ENCODE measurements at places on chromosomes 13 and 19.

GRCh38 chr19:15225760-15226159, 6.5 kb downstream of the EPHX3 start:
- DNase-seq = no peak

DNA sequence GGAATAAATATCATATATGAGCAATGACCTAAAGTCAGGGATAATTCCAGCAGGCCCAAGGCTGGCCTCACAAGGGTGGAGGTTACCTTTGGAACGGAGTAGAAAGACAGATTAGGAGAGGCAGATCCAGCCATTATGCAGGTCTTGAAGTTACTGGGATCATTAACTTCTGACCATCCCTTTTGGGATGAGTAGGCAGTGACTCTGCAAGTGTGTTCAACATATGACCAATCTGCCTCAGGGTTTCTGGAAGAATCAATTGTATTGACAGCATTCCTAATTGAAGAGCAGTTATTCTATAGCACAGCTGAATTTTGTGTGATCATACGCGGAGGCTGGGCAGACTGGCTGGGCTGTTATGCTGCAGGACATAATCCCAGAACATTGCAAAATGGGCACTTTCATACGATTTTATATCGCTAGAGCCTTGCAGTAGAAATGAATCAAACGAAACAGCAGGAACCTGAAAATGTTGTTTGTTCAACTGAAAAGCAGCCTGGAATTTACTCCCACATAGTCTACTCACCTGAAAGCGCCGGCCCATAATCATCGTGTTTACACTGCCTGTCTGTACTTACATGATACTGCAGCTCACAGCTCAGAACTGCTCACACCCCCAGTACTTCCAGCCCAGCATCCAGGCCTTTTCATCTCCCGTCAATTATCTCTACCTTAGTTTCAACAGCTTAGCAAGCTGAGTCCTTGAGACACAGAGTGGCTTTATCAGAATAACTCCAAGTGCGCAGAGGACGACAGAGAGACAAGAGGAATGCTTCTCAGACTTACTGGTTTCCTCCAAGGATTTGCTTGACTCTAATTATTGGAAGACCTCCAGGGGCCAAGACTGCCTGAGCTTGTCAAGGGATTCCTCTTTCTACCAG, 556.1 kb downstream of the EFNB2 start:
- no peak for DNase-seq

DNA sequence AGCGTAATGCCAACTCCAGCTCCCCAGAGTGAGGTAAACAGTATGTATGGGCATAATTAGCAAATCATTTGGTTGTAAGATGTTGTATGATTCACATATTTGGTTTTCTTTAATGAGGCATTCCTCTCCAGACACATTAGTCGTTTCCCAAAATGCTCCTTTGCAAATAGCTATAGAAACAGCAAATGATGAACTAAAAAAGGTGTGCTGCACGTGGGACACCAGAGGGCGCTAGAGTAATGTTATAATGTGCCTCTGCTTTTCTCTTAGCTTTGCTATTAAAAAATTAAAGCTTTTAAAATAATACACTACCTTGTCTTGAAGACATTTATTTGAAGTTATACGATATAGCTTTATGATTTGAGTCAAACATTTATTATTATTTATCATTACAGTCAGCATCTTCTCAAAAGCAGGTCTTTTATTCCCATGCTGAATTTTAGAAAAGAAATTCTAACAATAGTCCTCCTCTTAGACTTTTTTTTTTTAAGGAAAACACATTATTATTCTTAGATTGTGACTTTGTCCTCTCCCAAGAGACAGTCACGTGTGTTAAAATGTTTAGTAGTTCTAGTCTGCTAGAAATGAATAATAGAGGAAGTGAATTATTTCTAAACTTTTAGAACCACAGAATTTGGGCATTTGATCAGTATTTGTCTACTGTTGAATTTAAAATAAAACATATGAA, 121.6 kb upstream of the FRY start:
- DNase-seq = no peak

DNA sequence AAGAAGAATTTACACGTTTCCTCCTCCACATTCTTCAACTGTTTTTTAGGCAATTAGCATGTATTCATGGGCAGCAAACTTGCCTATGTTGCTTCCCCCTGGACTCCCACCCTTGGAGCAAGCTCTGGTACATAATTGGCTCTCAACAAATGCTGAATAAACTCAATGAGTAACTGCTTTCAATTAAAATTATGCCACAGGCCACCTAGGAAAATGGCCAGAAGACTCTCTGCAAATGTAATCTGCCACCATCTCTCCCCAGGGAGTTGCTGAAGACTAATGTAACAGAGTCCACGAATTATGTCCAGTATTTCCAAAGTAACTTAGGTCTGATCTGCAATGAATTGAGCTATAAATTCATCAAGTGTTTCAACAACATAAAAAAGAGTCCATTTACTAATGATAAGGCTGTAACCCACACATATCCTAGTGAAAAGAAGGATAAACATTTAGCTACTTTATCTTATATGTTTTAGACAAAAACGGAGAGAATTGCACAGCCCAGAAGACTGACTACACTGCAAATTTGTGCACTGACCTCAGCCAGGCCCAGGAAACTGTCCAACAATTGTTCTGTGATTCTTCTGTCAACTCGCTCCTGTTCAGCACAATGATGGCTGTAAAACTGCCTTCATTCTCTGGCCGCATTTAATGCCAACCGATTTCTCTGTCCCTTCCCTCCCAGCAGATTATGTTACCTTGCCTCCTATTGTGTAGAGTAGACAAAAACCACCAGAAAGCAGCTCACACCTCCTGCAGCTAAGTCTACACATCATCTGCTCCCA, 808.6 kb upstream of the ARGLU1 start:
- no peak for DNase-seq

All from DMS 273 treated with DMSO at 0.1 percent for 48 hours (cell line).